Fibroblast of gingiva (primary cell): ENCODE measurements at places on chromosomes 5 and 9.

DNA sequence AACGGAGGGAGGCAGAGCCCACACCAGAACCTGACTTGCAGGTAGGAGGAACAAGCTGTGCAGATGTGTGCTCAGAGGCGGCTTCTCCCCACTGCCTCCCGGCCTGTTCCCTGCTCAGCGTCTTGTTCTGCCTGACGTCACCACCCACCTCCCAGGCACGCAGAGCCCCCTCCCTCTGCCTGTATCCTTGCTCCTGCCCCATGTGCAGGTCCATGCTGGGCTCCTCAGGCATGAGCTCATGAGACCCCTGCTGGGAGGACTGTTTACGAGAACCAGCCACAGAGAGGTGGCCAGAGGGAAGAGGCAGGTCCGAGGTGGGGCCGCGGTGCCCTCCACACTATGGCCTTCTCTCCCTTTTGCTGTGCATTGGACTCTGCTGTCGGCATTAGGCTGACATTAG lies 45.5 kb downstream of the SLC6A3 start:
- no peak for DNase-seq

DNA sequence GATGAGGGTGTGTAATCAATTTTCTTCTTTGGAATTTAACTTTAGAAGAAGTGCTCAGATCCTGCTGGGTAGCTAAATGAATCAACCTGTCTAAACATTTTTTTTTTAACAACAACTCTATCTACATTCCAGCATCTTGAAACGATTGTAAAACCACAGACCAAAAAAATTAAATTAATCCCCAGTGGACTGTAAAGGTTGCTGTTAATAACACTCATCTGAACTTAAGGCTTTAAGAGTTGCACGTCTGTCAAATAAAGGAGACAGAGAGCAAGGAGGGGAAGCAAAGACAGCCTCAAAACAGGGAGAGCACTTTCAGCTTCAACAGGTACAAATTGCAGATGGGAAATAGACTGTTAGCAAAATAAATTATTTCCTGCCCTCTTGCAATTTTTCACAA lies 548.5 kb downstream of the DTWD2 start:
- DNase-seq, result peak; percentile 50

- no peak for DNase-seq
Measured at GRCh38 chr5:164722702-164723101, 1217.3 kb downstream of the MAT2B start.

DNA sequence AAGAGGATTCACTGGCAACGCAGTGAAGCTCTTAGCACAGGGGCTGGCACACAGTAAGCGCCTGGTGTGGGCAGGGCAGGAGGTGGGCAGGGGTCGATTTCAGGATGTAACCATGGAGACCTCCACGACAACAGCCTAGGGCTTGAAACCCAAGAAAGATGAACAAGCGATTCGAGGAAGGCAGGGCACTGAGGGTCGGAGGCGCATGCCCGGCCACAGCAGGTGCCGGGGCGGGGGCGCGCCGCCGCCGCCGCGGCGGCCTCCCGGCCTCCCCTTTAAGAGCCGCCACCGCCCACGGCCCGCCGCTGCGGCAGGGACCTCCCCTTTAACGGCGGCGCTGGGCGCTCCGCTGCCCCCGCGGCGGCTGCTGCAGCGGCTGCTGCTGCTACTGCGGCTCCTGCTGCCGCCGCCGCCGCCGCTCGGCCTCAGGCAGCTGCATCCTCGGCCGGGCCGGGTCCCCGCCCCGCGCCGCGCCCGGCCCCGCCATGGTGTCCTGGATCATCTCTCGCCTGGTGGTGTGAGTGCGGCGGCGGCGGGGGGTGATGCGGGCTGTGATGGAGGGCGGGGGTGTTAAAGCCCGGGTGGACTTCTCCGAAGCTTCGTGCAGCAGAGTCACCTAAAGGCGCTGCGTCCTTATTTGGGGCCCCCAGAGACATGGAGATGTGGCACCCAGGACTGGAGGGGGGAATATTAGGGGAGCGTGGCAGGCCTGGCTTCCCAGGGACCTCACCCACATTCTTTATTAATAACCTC lies at the start of gene REEP2:
REEP2 (plus strand) TSS at position 334 of the 753 bp plus-strand sequence; CDS start at position 486, 152 bp downstream.
- peak; percentile 43 for DNase-seq

- no peak for DNase-seq
Measured at GRCh38 chr5:66860199-66860975, 264.2 kb downstream of the MAST4 start.

GRCh38 chr9:16119261-16120230 lies 566.7 kb downstream of the CCDC171 start:
- no peak for DNase-seq

DNA sequence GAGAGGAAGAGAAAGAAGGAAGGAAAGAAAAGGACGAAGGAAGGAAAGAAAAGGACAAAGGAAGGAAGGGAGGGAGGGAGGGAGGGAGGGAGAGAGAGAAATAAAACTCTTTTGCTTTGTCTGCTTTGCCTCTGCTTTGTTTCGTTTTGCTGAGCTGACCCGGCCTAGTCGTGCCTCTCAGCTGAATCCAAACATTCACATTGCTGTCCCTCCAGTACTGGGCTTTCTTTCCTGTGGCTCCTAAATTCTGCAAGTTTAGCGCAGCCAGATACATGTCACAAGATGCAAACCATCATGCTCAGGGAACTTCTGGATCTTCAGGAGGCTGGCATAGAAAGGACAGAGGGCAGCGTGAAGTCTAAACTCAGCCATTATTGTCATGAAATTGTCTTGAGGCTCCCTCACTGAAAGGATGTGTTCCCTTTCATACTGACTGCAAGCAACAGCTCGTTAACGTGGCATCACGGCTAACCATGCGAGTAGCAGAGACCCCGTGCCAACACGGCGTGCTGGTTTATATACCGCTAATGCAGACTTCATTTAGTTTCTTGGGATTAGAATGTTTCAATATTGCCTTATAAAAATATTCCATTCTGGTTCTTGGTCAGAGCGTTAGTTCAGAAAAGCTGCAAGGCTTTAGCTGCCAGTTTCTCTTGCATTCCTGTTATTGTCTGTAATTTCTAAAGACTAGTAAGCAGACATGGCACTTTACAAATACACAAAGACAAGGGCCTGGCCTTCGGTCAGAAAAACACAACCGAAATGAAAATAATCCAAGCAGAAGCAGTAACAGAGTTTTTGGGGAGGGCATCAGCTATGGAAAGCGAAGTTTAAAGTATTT lies 94.2 kb downstream of the TMEM174 start:
- peak; percentile 26 for DNase-seq

DNA sequence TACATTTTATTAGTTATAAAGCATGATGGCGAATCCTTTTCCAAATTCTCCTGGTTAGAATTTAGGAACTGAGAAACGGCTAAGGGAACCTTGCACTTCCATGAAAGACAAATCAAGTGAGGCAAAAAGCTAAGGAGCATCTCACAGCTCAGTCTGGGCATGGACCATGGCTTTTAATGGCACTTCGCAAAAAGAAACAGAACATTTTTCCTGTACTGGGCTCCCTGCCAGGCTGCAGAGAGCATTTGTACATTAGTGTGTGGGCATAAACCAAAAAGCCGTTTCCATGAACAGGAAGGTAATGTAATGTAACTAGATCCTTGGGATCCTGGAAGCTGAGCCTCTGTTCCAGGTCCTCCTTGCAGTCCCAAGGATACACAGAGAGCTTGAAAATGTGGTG lies 354.2 kb downstream of the MRPS30 start:
- no peak for DNase-seq

GRCh38 chr5:23303435-23303834 lies 204.0 kb upstream of the PRDM9 start:
- no peak for DNase-seq

- no peak for DNase-seq
Measured at GRCh38 chr9:125428060-125428901, 166.7 kb downstream of the GAPVD1 start.

DNA sequence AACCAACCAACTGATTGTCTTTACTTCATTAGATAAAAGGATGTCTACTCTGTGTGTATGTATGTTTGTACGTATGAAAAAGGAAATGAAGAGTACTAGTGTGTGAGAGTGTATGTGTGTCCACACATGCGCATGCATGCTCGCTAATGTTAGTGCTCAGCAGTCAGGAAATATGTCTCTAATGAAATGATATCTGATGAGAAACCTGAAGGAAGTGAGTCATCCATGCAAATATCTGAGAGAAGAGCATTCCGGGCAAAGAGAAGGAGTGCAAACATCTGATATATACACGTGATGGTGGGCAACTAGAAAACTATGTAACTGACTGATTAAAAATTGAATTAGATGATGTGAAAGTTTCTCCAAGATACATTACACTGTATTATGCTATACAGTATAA lies 29.6 kb upstream of the UGCG start:
- peak; percentile 56 for DNase-seq

- peak; percentile 47 for DNase-seq
Measured at GRCh38 chr5:82164176-82164976, 113.8 kb downstream of the RPS23 start.

DNA sequence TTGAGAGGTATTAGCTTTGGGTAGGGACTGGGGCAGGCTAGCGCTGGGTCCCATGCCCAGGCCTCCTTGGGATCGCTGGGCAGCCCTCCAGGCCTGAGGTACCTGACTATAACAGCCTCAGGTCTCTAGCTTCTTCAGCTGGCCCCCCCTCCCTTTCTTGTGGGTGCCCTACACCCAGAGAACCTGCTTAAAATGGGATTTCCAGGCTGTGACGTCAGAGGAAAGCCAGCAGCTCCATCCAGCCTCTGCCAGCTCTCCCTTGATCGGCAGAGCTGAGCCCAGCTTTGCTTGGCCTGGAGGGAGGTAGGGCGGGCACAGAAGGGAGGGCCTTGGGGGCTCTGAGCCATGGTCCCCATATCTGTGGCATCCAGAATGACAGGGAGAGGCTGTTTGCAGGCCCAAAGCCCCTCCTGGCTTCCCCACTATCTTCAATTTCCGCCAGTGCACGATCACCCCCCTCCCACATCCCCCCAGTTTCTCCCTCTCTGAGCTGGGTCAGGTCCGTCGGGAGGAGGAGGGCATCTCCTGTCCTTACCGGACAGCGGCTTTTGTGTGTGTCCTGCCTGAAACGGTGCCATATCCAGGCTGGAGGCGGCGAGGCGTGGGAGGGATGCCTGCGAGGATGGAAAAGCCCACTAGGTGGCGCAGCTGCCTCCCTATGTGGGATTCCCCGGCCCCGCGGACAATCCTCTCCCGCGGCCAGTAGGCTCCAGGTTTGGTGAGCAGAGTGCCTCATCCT lies 10.8 kb downstream of the REEP2 start:
- DNase-seq, result peak; percentile 68
